Iris pigment epithelial cell (primary cell): ENCODE measurements at places on chromosomes 12 and 14.

GRCh38 chr14:70701610-70702009, 59.9 kb downstream of the TTC9 start:
- DNase-seq, result no peak

- no peak for DNase-seq
These were observed 207.5 kb downstream of the CALM1 start for GRCh38 chr14:90604356-90604755.

DNA sequence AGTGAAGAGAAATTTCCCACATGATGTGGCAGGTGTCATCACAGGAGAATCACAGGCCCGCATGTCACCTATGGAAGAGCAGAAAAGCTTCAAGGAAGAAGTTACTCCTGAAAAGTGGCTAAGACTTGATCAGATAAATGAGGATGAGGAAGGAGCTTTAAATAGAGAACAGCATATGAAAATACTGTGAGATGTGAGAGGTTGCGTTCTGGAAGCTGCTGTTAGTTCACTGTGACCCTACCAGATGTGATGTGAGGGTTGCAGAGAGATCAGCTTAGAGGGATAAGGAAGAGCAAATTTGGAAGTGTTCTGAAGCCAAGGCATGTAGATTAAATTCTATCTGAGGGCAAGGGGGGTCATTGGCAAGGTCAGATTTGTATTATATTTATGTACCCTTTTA, 17.1 kb downstream of the ERP27 start:
- DNase-seq, result no peak

GRCh38 chr14:20802341-20803084, at the start of gene RNASE1:
TSS of gene RNASE1 (minus strand) at chr14:20802844. CDS start at chr14:20802068, 776 bp downstream.
- no peak for DNase-seq

- DNase-seq, result no peak
These were observed 39.8 kb upstream of the FBXO33 start for GRCh38 chr14:39472078-39472477.

DNA sequence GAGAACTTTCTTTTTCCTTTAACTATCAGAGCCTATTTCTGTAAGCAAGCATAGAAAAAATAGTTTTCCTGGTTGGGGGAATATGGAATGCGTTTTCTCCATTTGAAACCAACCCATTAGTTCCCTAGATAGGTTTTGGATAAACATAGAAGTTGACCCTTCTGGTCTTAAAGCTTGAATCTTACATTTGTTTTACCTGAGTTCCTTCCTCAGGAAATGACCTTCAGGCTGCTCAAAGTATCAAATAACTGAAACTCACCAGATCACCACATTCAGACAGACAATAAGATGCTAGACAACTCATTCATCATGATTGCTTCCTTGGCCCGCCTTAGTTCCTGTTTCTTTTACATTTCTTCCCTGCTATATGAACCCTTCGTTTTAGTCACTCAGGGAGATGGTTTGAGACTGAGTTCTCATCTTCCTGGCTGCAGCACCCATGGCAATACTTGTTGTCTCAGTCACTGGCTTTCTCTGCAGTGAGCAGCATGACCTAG, 52.2 kb downstream of the LRP6 start:
- DNase-seq, result peak; percentile 83

DNA sequence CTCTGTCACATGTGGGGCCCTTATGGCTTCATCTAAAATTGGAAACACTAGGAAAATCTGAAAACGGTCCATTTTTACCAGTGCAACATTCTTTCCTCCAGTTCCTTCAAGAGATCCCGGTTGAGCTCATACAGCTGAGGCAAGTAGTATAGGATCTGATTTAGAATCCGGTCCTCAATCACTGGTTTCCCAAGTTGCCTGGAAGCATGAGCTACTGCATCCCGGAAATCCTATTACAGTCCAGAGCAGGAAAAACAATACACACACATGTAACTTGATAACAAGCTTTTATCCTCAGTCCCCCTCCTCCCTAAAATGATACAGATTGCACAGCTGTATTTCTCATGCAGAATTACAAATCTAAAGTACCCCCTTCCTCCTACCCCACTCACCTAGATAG, 67.9 kb upstream of the NR2C1 start:
- no peak for DNase-seq

GRCh38 chr12:122336015-122336946, 70.0 kb upstream of the VPS33A start:
- peak; percentile 38 for DNase-seq

- no peak for DNase-seq
These were observed 26.2 kb upstream of the NPFF start for GRCh38 chr12:53533471-53533870.

GRCh38 chr14:40119321-40119720, 687.1 kb upstream of the FBXO33 start:
- DNase-seq, result no peak

DNA sequence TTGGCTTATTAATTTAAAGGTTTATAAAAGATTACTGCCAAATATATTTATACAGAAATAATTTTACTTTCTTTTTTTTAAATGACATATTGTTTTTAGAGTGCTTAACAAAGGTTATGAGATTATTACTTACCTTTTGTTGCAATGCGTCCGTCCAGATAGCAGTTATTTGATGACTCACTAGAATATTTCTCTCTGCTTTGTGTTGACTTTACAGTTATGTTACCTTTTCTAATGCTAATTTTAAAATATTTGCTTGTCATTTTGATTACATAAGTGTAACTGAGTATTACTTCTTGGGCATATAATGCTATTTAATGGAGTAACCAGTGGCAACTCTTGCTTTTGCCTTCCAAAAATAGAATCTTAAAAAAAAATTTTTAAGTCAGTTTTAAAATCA, 6.3 kb upstream of the PZP start:
- DNase-seq, result no peak

- no peak for DNase-seq
These were observed 16.2 kb upstream of the FUT8 start for GRCh38 chr14:65396082-65396910.

- peak; percentile 65 for DNase-seq
These were observed 1176.7 kb upstream of the SEL1L start for GRCh38 chr14:82710267-82710841.
